Cardiac muscle cell (in vitro differentiated cells and primary cell): ENCODE measurements at places on chromosomes 1 and 21. TPM values are rescaled to one million over a fixed set of nuclear protein-coding genes. Genes with fewer than 3 reads are reported as not detected.

The KLHDC9 gene
- total RNA-seq, result 36.5 and 42.4 TPM in 2 replicates

The RBP7 gene
- 0.86 and 0.92 TPM in 2 replicates for total RNA-seq

The FCGR2B gene
- total RNA-seq, result not detected in 2 replicates

The ITGB3BP gene
- 5.1 and 10.0 TPM in 2 replicates for total RNA-seq

The PRR9 gene
- total RNA-seq, result not detected in 2 replicates

The GBP1 gene
- total RNA-seq, result 1.8 and 2.7 TPM in 2 replicates

The HUNK gene
- 6.7 and 8.0 TPM in 2 replicates for total RNA-seq

The TNFRSF18 gene
- not detected in 2 replicates for total RNA-seq

The CYP4Z1 gene
- not detected in 2 replicates for total RNA-seq

The CD5L gene
- not detected in 2 replicates for total RNA-seq

The GNG12 gene
- 25.4 and 28.7 TPM in 2 replicates for total RNA-seq

The PITHD1 gene
- total RNA-seq, result 71.7 and 99.6 TPM in 2 replicates

The LCE1D gene
- not detected in 2 replicates for total RNA-seq

The KISS1 gene
- 1.4 and 1.7 TPM in 2 replicates for total RNA-seq

GRCh38 chr1:14190508-14190907 lies 408.0 kb upstream of the KAZN start:
- no peaks in the 10 kb centered on the region for H3K27me3 ChIP-seq
- DNase-seq, result no peak
- no peaks in the 10 kb centered on the region for H3K36me3 ChIP-seq
- no peaks in the 10 kb centered on the region for H3K4me1 ChIP-seq
- H3K4me3 ChIP-seq, result no peak overlapping the region

DNA sequence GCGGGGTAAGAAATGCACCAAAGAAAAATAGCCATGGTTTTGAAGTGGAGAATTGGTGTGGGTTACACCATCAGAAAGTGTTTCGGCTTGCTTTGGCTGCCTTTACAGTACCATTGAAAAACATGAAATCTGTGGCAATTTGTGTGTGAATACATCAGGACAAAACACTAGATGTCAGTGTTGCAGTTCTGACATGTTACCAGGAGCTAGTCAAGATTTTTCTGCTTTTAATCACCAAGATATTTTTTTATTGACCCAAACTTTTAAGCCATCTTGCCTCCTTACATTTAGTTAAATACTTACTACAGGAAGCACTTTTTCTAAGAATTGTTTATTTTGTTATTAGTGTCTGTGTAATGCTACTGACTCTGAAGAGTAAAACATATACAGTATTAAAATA lies 14.3 kb downstream of the RRP15 start:
- peaks cover 27% of the 10 kb centered on the region for H3K4me1 ChIP-seq
- no peaks in the 10 kb centered on the region for H3K27me3 ChIP-seq
- no peak overlapping the region for H3K27ac ChIP-seq
- no peak overlapping the region for H3K4me3 ChIP-seq
- peak; percentile 77 for DNase-seq

- H3K27ac ChIP-seq, result no peak overlapping the region
- no peaks in the 10 kb centered on the region for H3K27me3 ChIP-seq
- H3K4me1 ChIP-seq, result peaks cover 59% of the 10 kb centered on the region
Measured at GRCh38 chr1:54359393-54360162, 46.6 kb downstream of the SSBP3 start.

- H3K27ac ChIP-seq, result no peak overlapping the region
- no peaks in the 10 kb centered on the region for H3K27me3 ChIP-seq
- DNase-seq, result no peak
- no peaks in the 10 kb centered on the region for H3K36me3 ChIP-seq
Measured at GRCh38 chr1:98898940-98899339, 105.7 kb downstream of the PLPPR5 start.

DNA sequence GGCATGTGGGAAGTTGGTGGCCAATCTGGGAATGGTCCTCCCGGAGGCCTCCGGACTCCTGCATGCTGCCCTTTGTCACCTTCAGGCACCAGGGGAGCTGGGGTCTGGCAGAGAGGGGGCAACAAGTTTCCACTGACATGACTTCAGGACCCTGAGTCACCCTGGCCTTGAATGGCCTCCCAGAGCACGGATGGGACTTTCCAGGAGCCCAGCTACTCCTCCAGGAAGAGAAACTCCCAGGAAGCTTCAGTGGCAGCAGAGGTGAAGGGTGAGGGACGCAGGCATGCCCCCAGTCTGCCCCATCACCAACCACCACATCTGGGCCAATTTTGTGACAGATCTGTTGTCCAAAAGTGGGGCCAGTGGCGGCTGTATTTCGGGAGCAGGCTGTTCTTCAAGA lies 55.9 kb upstream of the WASF2 start:
- H3K4me1 ChIP-seq, result peaks cover 22% of the 10 kb centered on the region
- no peak for DNase-seq
- no peaks in the 10 kb centered on the region for H3K27me3 ChIP-seq
- H3K4me3 ChIP-seq, result no peak overlapping the region
- H3K36me3 ChIP-seq, result peaks cover 21% of the 10 kb centered on the region

DNA sequence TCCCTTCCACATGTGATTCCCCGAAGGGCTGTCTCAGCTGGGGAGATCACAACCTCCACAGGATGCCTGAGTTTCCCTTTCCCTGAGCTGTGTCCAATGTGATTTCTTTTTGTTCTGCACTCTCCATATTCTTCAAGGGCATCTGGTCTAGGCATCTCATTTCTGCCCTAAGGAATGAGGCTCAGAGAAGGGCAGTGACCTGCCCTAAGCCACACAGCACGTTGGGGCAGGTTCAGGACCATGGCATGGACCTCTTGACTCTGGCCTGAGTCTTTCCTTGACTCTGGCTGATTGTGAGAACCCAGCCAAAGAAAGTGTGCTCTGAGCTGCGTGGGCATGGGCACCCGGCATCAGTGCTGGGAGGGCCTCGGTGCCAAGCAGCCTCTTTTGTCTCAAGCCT lies 590.3 kb downstream of the PTPRU start:
- DNase-seq, result no peak
- no peak overlapping the region for H3K4me3 ChIP-seq
- H3K27ac ChIP-seq, result no peak overlapping the region
- no peaks in the 10 kb centered on the region for H3K4me1 ChIP-seq

GRCh38 chr1:159826441-159827101 lies at the start of gene SLAMF8:
Gene SLAMF8, plus strand, starts transcription at chr1:159826873. Its CDS starts 26 bp downstream, at chr1:159826899.
- no peaks in the 10 kb centered on the region for H3K4me1 ChIP-seq
- no peaks in the 10 kb centered on the region for H3K36me3 ChIP-seq
- peak; percentile 44 for DNase-seq
- no peaks in the 10 kb centered on the region for H3K27me3 ChIP-seq
- no peak within 1 kb of the TSS for H3K4me3 ChIP-seq
- no peak within 1 kb of the TSS for H3K27ac ChIP-seq

- no peaks in the 10 kb centered on the region for H3K4me1 ChIP-seq
- no peaks in the 10 kb centered on the region for H3K27me3 ChIP-seq
- no peak for DNase-seq
- no peaks in the 10 kb centered on the region for H3K36me3 ChIP-seq
- H3K4me3 ChIP-seq, result no peak overlapping the region
Measured at GRCh38 chr1:203914292-203914691, 52.9 kb downstream of the SNRPE start.

DNA sequence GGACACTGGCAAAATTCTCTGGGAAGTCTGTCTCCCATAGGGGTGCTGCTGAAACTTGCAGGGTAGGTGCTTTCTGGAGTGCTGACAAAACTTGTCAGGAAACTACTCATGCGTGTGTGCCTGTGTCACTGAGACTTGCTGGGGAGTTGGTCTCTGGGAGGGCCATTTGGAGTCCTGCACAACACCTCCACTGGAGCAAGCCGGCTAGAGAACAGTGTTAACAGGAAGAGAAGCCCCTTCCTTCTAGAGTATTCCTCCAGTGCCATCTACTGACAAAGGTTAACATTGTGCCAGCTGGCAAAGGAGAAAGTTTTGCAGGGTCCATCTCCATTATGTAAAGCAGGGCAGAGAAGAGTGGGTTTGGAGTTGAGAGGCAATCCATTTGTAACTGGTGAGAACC lies 30.0 kb downstream of the ZMYM4 start:
- H3K27ac ChIP-seq, result peak overlapping the region; percentile 82
- no peak overlapping the region for H3K4me3 ChIP-seq
- H3K4me1 ChIP-seq, result peaks cover 6% of the 10 kb centered on the region
- DNase-seq, result peak; percentile 58
- no peaks in the 10 kb centered on the region for H3K27me3 ChIP-seq
- H3K36me3 ChIP-seq, result peaks cover 4% of the 10 kb centered on the region

GRCh38 chr21:45816794-45817193 lies 164.8 kb upstream of the COL6A1 start:
- peaks cover under 1% of the 10 kb centered on the region for H3K4me1 ChIP-seq
- H3K36me3 ChIP-seq, result no peaks in the 10 kb centered on the region
- H3K27ac ChIP-seq, result no peak overlapping the region
- no peak overlapping the region for H3K4me3 ChIP-seq

- H3K4me1 ChIP-seq, result peaks cover 21% of the 10 kb centered on the region
- no peak for DNase-seq
- no peaks in the 10 kb centered on the region for H3K27me3 ChIP-seq
- H3K4me3 ChIP-seq, result no peak overlapping the region
- H3K36me3 ChIP-seq, result peaks cover 65% of the 10 kb centered on the region
Measured at GRCh38 chr1:75791022-75791421, 5.0 kb downstream of the RABGGTB start.

DNA sequence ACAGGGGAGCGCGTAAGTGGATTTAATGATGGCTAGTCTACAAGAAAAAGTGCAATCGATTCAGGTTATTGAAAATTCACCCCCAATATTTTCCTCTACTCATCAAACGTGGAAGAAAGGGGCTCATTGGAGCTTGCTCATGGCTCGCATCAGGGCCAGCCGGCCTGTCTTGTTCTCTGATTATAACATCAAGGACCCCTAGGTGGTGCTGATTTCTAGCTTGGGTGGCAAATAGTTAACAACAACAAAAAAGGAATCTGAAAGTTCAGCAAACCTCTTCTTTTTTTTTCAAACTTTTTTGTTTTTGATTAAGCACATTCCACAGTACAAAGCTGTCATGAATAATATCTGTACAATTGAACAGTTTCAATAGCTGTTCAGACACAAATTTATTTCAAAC lies 35.8 kb upstream of the SOD1 start:
- H3K36me3 ChIP-seq, result no peaks in the 10 kb centered on the region
- no peaks in the 10 kb centered on the region for H3K27me3 ChIP-seq
- H3K4me1 ChIP-seq, result no peaks in the 10 kb centered on the region
- no peak overlapping the region for H3K4me3 ChIP-seq
- DNase-seq, result no peak
- H3K27ac ChIP-seq, result no peak overlapping the region

DNA sequence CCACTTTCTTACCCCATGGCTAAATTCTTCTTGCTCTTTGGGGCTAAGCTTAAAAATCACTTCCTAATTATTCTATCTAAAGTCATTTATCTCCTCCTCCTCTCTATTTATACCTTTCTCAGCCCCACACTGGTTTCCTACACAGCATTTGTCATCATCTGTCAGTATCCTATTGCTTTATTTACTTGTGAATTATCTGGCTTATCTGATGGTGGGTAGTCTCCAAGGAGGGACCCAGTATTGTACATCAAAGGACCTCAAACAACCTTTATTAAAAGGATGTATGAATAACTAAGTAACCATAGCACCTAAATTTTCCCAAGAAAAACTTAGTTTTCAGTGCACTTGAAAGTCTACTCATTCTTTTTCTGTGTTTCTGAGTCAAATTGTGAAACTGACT lies 332.7 kb upstream of the SNX7 start:
- no peak overlapping the region for H3K27ac ChIP-seq
- H3K27me3 ChIP-seq, result no peaks in the 10 kb centered on the region
- no peak overlapping the region for H3K4me3 ChIP-seq
- H3K4me1 ChIP-seq, result no peaks in the 10 kb centered on the region

DNA sequence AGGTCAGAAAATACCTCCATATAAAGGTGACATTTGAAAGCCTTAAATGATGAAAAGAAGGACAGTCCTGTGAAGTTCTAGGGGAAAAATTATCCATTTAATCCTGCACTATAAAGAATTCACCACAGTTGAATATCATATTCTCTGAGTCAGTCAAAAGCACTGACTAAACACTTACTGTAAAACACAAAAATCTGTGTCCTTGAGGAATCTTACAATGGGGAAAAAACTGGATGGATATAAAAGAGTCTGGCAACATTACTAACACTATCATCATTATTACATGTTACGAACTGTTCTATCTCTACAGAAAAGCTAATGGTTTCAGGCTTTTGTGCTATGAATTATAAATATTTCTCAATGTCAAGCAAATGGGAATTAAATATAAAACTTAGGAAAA lies 42.4 kb upstream of the HP1BP3 start:
- H3K27me3 ChIP-seq, result no peaks in the 10 kb centered on the region
- no peaks in the 10 kb centered on the region for H3K4me1 ChIP-seq
- no peak overlapping the region for H3K4me3 ChIP-seq
- no peak overlapping the region for H3K27ac ChIP-seq
- peaks cover 15% of the 10 kb centered on the region for H3K36me3 ChIP-seq

GRCh38 chr1:183480971-183481441 lies 8.7 kb downstream of the SMG7 start:
- no peaks in the 10 kb centered on the region for H3K36me3 ChIP-seq
- peaks cover 6% of the 10 kb centered on the region for H3K4me1 ChIP-seq
- H3K27ac ChIP-seq, result no peak overlapping the region
- H3K27me3 ChIP-seq, result no peaks in the 10 kb centered on the region
- H3K4me3 ChIP-seq, result no peak overlapping the region

DNA sequence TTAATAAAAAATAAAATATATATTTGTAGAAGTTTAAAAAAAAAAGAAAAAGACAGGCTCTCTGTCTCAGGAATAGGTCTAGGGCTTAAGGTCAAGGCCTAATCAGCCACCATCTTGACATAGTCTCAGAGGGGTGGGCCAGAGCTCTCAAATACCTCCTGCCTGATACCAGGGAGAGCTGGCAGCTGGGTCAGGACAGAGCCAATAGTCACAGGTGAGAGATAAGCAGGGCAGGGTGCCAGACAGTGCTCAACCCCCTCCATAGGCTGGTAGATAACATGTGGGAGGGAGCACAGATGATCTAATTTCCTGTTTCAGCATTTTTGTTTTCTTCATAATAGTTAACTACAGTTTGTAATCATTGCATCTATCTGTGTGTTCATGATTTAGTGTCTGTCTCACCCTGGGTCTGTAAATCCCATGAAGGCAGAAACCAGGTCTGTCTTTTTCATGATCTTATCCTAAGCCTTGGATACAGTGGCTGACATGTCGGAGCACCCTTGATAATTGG lies 152.0 kb upstream of the GRIK3 start:
- no peak overlapping the region for H3K4me3 ChIP-seq
- H3K36me3 ChIP-seq, result no peaks in the 10 kb centered on the region
- H3K27me3 ChIP-seq, result no peaks in the 10 kb centered on the region
- no peaks in the 10 kb centered on the region for H3K4me1 ChIP-seq
- H3K27ac ChIP-seq, result no peak overlapping the region
- DNase-seq, result no peak

GRCh38 chr1:234330843-234331215 lies 42.4 kb upstream of the COA6 start:
- peak; percentile 17 for DNase-seq
- no peaks in the 10 kb centered on the region for H3K36me3 ChIP-seq
- no peak overlapping the region for H3K4me3 ChIP-seq
- H3K27me3 ChIP-seq, result peaks cover 7% of the 10 kb centered on the region

DNA sequence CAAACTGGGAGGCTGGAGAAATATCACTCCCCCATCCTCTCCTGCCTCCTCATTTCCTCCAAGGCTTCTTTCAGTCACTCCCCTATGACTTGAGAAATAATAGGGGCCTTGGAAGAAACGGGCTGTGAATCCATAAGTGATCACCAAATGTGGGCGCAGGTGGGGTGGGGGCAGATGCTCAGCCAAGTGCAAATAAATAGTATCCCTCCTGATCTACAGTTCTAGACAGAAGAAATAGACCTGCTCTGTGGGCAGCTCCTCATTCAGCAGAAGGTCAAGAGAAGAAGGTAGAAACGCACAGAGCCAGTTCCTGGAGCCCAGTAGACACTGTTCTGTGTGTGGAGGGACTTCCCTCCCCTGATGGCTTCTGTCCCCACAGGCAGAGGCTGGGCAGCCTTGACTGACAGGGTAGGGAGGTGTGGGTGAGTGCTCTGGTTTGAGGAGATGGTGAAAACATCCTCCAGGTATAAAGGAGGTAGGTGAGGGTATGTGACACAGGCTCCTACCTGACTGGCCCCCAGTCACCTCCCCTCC lies 17.1 kb downstream of the PAX7 start:
- no peak for DNase-seq
- H3K36me3 ChIP-seq, result no peaks in the 10 kb centered on the region
- no peak overlapping the region for H3K4me3 ChIP-seq
- H3K4me1 ChIP-seq, result peaks cover 20% of the 10 kb centered on the region
- H3K27ac ChIP-seq, result no peak overlapping the region
